ENCODE measurements at places on chromosomes 13 and 19.

DNA sequence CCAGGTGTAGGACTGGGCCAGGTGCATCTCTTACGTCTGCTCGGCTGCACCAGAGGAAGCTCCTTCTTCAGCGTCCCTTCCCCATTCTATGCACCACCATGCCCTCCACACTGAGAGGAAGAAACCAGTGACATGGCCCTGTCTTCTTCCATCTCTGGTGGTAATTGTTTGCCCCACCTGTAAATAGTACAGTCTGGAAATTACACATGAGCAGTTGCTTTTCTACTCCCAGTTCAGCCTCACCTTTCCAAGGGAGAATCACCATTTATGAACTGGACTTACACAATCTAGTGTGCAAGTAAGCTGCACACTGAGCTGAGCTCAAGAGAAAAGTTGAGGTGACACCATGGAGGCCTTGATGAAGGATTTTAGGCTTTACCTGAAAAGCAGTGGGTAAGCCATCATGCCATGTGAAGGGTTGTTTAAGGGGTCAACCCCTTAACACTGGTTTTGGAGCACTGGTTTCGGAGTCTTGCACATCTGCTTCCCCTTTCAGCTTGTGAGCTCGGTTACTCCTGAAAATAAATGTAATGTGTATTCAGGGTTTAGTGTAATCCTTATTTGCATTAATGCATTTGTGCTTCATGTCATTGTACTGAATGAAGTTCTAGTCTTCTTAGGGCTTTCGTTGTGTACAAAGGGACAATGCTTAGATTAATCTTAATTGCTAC, 22.4 kb downstream of the ZNF536 start:
- no peak for DNase-seq

DNA sequence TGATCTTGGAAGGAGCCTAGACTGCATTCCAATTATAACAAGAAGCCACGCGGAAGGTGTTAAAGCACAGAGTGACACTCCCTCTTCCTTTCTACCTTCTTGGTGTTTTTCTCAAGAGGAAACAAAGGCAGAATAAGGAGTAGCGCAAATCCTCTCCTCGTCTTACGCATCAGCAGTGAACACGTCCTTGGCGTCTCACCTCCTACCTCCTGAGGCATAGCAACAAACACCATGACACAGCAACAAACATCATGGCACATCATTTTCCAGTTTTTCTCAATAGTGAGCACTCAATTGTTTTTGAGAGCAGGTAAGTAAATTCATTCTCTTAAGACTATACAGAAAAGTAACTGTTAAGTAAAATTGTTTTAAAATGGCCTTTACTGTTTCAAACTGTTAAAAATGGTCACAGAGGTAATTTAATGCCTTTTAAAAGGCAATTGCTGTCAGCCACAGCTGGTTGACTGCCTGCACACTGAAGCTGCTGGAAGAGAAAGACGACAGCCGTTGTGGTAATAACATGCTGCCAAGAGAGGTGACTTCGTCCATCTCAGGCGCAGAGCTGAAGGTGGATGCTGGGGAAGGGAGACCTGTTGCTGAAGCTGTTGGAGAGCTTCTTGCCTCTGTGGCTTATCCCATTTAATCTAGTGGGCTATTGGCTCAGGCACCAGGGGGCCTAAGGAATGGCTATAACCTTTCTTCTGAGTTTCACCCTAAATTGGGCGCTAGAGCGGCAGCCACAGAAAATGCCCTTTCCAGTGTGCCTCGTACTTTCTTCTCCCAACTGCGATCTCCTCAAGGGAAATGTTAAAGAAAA, 703.7 kb downstream of the UQCRFS1 start:
- no peak for DNase-seq

GRCh38 chr13:53694814-53695532, 666.4 kb downstream of the OLFM4 start:
- DNase-seq = no peak

GRCh38 chr13:93774506-93774905, 547.9 kb downstream of the GPC6 start:
- DNase-seq = no peak

GRCh38 chr19:35860818-35861639, 4.3 kb downstream of the KIRREL2 start:
- DNase-seq = no peak

- no peak for DNase-seq
Measured at GRCh38 chr13:27120811-27121210, 50.8 kb downstream of the USP12 start.

GRCh38 chr19:12789904-12790619, 1.2 kb upstream of the JUNB start:
- peak; percentile 89 for DNase-seq
